ENCODE measurements at places on chromosomes 1 and 21.

- DNase-seq: no peak
These were observed 40.4 kb downstream of the TBX15 start for GRCh38 chr1:118947790-118948189.

- DNase-seq: no peak
These were observed 57.9 kb downstream of the DOP1B start for GRCh38 chr21:36214561-36214960.

GRCh38 chr21:34836933-34837505, 168.2 kb downstream of the CLIC6 start:
- no peak for DNase-seq

- no peak for DNase-seq
These were observed 116.5 kb downstream of the BRINP2 start for GRCh38 chr1:177287270-177287669.

DNA sequence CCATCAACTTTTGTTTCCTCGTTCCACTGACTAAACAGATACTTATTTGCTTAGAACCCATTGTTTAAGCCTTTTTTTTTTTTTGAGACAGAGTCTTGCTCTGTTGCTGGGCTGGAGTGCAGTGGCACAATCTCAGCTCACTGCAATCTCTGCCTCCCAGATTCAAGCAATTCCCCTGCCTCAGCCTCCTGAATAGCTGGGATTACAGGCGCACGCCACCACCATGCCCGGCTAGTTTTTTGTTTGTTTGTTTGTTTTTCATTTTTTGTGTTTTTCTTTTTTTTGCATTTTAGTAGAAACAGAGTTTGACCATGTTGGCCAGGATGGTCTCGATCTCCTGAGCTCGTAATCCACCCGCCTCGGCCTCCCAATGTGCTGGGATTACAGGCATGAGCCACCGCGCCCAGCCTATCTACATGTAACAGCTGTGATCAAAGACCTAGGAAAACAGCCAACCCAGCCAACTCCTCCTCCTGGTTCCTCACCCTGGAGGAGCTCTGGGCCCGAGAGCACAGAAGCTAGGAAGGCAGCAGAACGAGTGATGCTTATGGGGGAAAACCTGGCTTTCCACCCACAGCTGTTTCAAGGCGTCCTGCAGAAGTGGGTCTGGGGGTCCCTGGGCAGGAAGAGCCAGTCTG, 32.9 kb downstream of the KCNN3 start:
- no peak for DNase-seq

DNA sequence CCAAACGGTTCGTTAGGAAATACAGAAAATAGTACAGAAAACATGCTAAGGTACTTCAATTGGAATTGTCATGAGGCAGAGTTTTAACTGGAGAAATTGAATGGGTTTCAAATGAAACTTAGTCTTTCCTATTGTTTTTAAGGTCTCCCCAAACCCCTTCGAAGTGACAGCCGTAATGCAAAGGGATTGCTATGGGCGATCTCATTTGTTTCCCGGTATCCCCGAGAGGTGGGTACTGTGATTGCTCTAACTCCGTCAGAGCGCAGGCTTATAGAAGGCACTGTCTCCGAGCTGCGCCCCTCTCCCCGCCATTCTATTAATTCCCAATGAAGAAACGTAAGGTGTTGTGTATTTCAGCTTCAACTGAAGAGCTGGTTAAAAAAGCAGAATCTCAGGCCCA, 22.0 kb upstream of the RNF187 start:
- no peak for DNase-seq

- DNase-seq: no peak
These were observed 615.2 kb downstream of the PLA2G4A start for GRCh38 chr1:187443939-187444338.

DNA sequence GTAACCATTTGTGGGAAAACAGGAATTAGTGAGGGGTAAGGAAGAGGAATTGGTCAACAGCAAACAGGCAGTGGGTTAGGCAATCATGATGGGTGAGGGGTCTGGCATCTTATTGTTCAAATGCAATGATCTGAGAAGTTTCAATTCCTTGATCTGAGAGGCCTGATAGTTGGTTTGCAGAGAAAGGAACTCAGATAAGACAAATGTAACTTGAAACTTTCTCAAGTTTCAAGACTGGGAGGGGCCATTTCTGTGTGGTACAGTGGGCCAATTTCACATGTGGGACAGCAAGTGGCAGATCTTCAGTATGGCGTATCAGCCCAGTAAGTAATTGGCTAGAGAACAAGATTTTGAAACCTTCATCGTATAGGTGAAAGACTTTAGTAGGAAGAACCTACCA, 102.5 kb downstream of the XPR1 start:
- DNase-seq: no peak

DNA sequence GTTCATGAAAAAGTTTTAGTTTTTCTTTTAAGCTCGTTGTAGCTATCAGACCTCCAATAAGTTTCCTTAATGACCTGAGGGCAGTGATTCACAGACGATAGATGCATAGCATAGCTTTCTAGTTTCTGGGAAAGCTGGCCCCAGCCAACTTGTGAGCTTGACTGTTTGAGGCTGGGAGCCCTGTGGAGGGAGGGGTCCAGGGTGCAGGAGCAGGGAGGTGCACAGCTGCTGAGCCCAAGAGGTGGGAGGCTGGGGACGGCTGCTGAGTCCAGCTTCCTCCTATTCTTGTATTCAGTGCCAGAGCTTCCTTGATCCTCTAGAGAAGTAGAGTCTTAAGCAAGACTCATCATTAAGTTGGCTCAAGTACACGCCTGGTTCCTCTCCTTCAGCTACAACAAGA, 11.0 kb upstream of the AVPR1B start:
- DNase-seq: no peak

All from germinal center (tissue), 1 donor.